ENCODE measurements at places on chromosomes 3 and 15. TPM values are rescaled to one million over a fixed set of nuclear protein-coding genes. Genes with fewer than 3 reads are reported as not detected.

The GRAMD2A gene
- 0.47 TPM for total RNA-seq

GRCh38 chr15:70875001-70875782 lies 17.0 kb downstream of the THAP10 start:
- no peak for DNase-seq

- DNase-seq, result no peak
These were observed 207.7 kb downstream of the PLOD2 start for GRCh38 chr3:145953316-145953715.

DNA sequence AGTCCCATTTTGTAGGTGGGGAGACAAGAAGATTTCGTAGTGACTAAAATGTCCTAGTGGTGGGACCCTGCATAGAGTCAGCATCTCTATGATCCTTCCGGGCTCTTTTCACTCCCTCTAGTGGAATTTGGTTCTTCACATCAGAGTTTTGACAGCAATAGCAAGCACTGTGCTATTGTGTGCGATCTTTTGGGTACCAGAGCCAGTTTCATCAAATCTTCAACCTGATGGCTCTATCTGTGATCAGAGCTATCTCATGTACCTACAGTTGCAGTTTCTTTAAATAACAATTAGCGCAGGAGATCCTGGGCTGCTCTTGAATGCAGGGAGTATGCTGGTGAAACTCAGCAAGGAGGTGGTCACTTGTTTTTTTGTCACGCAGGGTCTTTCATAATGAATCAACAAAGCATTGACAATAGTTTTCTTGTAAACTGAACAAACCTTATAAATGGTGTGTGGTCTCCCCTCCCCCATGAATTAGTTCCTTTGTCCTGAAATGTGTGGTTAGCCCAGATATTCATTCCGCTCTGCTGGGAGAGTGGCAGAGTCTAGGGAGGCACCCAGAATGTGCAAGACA lies 257.2 kb upstream of the SOX2 start:
- DNase-seq, result peak; percentile 27

DNA sequence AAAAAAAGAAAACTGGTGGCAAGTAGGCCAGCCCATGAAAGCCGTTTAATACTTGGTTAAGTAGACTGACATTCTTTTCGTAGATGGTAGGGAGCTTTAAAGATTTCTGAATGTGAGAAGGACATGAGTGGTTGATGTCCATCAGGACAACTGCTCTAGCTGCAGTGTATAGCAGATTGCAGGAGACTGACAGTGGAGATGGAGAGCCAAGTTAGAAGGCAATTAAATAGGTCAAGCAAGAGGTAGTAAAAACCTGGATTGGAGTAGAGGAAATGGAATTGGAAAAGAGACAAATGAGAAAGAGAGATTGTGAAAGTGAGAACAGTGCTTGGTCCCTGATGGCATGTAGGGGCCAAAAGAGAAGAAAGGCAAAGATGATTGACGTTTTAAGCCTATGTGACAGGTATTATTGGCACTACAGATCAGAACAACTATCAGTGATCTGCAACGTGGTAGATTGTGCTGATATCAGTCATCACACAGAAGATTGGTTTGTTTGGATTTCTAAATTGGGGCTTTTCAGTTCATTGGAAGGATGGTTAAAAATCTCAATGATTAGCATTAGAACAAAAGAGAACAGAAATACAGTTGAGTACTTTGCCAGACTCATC lies 74.0 kb downstream of the CNTN4 start:
- no peak for DNase-seq

The SLC2A2 gene
- total RNA-seq, result not detected

The ALDH1A2 gene
- 6.1 TPM for total RNA-seq

All from occipital lobe (tissue), 3 donors.